LHCN-M2 (cell line): ENCODE measurements at places on chromosomes 12 and 14. TPM values are rescaled to one million over a fixed set of nuclear protein-coding genes. Genes with fewer than 3 reads are reported as not detected.

Gene NANOG
- total RNA-seq, result not detected in 2 replicates

Gene PLEKHG7
- total RNA-seq, result not detected in 2 replicates

Gene PCK2
- 5.1 and 9.4 TPM in 2 replicates for total RNA-seq

Gene ITGB7
- total RNA-seq, result not detected in 2 replicates

Gene KLHDC1
- total RNA-seq, result 1.9 and 2.1 TPM in 2 replicates

- no peak for DNase-seq
Observed at GRCh38 chr14:76848879-76849278, 22.7 kb downstream of the LRRC74A start.

DNA sequence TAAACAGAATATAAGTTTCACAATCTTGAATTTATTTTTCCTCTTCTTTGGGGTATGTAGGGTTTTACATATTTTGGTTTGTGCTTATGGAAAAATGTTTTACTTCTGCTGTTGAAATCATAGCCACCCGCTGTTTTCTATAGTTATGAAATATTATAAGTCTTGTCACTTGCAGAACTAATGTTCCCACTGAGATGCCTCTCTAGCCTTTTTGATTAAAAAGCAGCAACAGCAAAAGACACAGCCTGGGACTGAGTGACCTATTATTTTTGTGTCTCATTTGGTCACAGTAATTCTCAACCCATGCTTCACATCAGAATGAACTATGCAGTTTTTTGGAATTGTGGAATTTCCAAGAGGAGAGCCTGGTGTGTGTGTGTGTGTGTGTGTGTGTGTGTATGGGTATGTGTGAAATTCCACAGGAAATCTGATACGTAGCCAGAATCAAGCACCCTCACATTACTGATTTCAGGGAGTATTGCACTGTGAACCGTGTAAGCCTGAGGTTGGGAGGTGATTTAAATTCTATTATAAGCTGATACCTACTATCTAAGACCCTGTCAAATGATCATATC lies 55.7 kb upstream of the FRMD6 start:
- no peak for DNase-seq

GRCh38 chr12:50221228-50222008 lies 54.2 kb upstream of the CERS5 start:
- peak; percentile 84 for DNase-seq

GRCh38 chr14:38731962-38732361 lies 371.1 kb downstream of the SEC23A start:
- DNase-seq, result no peak

GRCh38 chr14:91947475-91948184 lies at the start of gene FBLN5:
TSS of gene FBLN5 (minus strand) at chr14:91947694. CDS start at chr14:91947229, 465 bp downstream.
- DNase-seq, result peak; percentile 55

DNA sequence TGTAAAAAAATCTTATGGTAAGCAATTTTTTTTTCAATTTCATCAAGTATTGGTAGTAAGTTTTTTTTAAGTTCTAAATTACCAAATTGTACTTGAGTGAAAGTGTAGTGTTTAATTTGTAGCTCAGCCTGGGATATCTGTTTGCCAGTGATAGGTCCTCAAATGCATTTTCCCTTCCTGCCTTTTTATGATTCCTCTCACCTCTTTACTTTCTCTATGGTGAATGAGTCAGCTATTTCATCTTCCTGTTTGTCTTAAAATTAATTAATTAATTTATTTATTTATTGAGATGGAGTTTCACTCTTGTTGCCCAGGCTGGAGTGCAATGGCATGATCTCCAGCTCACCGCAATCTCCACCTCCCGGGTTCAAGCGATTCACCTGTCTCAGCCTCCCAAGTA lies 10.6 kb downstream of the SRP54 start:
- DNase-seq, result no peak

- no peak for DNase-seq
Observed at GRCh38 chr12:68613209-68613904, 2.7 kb downstream of the RAP1B start.

DNA sequence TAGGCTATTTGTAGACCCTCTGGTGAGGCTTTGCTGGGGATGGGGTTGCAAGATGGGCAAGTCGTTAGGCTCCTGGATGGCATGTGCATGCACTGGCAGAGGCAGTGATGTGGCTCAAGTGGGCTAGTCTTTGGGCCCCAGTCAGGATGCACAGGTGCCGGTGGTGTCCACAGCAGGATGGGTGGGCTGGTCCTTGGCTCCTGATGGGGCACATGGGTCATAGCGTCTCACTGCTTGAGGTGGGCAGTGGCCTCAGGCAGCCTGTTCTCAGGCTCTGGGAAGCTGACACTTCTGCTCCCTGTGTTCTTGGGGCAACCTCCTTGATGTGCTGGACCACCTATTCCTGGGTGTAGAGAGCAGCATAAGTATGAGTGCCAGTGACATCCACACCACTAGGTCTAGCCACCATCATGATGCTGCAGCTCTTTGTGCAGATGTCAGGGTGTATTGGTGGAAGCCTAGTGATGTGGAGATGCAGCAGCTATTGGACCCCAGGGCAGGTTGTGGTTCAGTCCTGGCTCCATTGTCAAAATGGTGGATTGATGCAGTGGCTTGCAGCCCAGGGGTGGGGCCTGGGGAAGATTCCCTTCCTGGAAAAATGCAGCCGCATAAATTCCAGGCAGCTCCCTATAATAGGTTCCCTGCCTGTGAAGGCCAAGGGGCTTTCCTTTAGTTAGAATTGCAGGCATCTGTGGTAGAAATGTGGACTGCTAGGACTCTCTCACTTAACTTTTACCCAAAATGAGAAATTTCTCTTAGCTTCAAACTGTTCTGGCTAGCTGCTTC lies 742.5 kb upstream of the MDGA2 start:
- no peak for DNase-seq

DNA sequence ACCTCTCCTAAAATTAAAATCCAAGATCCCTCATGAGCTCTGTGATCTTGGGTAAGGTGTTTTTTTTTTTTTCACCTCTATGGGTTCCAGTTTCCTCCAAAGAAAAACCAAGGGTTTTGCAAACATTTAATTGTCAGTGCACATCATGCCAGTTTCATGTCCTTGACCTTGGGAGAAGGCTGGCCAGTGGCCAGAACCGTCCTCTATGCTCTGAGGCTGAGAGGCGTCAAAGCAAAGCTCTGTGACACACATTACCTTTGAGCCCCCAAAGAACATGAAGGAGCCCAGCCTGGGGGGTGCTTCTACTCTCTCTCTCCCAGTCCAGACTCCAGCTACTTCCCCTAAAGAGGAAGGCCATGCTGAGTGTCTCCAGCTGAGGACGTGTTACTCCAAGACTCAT lies 145.5 kb upstream of the TMEM132C start:
- DNase-seq, result no peak

DNA sequence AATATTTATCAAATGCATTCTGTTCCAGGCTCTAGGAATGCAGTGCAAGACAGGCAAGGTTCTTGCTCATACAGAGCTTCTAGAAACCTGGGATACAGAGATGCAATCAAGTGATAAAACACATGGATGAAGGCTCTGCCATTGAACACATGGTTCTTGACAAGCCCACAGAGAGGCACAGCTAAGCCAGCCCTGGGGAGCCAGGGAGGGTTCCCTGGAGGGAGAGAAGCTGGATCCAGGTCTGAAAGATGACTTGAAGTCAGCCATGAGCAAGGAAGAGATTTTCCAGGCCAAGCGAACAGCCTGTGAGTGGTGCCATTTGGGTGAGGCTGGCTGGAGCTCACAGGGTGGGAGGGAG lies 66.2 kb downstream of the IRF2BPL start:
- no peak for DNase-seq
